ENCODE measurements at places on chromosomes 12 and 14.
A peak's percentile ranks its signal among the peaks of the same experiment; 100 is the strongest.

DNA sequence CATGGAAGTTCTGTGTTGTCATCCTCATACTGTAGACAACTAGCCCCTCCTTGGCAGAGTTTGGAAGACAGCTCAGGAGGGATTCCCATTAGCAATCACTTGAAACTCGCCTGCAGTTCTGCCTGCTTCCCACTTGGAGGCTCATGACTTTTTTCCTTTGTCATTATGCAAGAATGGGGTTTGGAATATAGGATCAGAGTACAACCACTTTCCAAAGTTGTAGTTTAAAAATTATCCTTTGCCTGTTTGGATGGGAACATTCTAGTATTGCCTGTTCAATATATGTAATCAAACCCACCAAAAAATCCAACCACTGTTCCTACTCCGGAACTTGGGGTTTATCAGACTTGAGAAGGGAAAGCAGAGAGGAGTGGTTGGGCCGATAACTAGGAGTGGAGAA is 2.1 kb upstream of the GPD1 start:
- peak; percentile 78 for DNase-seq

DNA sequence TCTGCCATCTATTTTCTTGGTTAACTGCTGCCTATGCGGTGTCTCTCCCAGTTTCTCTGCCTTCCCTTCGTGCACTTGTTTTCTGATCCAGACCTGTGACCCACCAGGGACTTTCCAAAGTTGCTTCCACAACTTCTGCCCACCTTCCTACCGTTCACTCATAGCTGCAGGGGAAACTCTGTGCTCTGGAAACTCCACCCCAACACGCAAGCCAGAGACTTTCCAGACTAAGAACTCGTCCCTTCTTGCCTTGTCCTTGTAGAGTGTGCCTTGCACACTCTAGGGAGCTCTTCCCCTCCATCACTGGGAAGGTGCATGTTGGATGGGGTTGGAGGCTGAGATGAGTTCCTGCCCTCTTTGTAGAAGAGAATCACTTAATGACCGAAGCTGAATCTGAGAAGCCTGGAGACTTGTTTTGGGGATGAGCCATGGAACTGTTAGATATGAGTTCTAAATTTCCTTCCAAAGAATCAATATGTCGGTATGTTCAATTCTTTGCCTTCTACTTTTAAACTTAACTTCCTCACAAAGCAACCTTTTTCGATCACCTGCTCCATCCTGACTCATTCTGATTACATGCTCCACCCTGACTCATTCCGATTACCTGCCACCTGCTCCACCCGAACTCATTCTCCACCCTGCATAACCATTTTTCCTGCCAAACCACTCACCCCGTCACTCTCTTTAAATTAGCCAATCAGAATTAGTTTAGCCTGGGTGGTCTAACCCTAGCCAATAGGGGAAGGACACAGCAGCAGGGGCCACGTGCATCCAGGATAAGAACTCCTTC is 82.1 kb upstream of the CAPRIN2 start:
- DNase-seq, result no peak

GRCh38 chr12:109356577-109356976 is 8.9 kb downstream of the MYO1H start:
- no peak for DNase-seq

DNA sequence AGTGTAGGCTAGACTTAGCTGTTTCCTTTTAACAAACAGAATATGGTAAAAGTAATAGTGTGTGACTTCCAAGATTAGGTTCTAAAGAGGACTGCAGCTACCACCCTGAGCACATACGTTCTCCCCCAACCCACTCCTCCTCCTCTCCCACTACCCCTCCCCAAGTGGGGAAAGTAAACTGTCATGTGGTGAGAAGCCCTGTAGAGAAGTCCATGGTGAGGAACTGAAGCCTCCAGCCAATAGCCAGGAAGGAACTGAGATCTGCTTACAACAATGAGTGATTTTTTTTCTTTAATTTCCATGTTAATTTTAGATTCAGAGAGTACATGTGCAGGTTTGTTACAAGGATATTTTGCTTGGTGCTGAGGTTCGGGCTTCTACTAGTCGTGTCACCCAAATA is 57.0 kb upstream of the EGLN3 start:
- no peak for DNase-seq

GRCh38 chr12:91854725-91855124 is 290.9 kb downstream of the BTG1 start:
- DNase-seq, result no peak

DNA sequence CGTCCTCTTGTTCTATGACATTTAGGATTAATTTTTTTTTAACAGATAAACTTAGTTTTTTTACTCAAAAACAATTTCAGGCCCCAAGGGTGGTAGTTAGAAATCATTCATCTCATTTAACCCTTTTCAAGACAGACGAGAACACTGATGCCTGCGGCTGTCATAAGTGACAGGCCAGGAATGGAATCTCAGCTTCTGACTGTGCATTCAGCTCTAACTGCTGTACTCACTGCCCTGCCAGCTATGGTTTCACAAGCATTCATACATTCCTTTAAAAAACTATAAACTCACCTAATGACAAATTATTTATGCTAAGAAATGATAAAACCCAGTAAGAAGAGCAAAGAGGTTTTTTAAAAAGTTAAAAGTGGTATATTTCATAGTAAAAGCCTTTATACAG is 8.8 kb downstream of the DENND5B start:
- DNase-seq, result peak; percentile 23

GRCh38 chr12:128794661-128795529 is 28.9 kb downstream of the SLC15A4 start:
- no peak for DNase-seq

DNA sequence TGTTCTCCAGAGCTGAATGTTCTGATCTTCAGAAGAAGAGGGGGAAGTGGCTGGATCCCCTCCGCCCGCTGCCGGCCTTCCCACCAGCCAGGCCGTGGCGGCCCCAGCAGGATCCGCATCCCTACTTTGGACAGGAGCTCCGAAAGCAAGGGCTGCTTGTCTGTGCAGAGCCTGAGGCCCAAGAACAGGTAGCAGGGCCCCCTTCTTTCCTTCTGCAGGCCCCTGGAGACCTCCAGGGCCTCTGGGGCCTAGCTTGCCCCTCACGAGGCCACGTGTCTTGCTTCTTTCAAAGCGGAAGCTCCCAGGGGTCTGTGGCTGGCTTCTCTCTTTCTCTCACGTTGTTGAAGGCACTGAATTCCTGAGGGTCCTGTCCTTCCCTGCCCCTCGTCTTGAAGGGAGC is 13.2 kb downstream of the PGF start:
- DNase-seq, result no peak

- no peak for DNase-seq
Observed at GRCh38 chr12:14314801-14315200, 50.7 kb upstream of the ATF7IP start.

DNA sequence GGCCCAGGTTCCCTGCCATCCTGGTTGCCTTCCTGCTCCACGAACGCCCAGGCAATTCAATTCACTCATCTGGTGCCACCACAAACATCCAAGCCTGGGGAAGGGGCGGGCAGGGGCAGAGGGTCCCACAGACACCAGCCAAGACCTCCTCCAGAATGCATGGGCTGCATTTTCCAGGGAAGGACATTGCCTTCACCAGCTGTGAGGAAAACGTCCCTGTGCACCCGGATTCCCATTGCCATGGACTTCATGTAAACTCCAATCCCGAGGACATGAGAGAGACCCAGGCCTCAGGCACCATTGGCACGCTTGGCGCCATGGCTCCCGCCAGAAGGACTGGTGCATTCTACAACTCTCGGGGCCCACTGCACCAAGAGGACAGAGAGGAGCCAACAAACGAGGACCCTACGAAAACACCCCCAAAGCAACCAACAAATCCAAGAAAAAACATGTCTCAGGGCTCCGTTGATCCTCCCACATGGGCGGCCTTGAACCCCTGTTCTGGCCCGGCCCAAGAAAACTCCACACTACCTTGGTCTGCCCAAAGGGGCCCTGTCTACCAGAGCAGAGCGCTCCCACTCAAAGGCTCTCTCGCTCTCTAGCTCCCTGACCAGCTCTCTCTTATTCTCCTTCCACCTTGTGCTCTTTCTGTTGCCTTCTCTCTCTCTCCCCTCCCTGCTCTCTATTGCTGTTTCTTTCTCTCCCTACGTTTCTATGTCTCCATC is 183.9 kb downstream of the ALG10 start:
- no peak for DNase-seq

DNA sequence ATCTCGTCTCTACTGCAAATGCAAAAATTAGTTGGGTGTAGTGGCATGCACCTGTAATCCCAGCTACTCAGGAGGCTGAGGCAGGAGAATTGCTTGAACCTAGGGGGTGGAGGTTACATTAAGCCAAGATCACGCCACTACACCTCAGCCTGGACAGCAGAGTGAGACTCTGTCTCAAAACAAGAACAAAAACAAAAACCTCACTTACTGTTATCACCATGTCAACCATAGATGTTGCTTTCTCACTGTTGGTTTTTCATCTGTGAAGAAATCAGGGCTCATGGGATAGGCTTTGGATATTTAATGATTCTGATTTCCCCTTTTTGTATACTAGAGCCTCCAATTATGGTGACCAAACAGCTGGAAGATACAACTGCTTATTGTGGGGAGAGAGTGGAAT is 49.7 kb upstream of the CHPT1 start:
- no peak for DNase-seq

GRCh38 chr12:57618966-57619433 is 7.8 kb downstream of the ARHGEF25 start:
- no peak for DNase-seq

DNA sequence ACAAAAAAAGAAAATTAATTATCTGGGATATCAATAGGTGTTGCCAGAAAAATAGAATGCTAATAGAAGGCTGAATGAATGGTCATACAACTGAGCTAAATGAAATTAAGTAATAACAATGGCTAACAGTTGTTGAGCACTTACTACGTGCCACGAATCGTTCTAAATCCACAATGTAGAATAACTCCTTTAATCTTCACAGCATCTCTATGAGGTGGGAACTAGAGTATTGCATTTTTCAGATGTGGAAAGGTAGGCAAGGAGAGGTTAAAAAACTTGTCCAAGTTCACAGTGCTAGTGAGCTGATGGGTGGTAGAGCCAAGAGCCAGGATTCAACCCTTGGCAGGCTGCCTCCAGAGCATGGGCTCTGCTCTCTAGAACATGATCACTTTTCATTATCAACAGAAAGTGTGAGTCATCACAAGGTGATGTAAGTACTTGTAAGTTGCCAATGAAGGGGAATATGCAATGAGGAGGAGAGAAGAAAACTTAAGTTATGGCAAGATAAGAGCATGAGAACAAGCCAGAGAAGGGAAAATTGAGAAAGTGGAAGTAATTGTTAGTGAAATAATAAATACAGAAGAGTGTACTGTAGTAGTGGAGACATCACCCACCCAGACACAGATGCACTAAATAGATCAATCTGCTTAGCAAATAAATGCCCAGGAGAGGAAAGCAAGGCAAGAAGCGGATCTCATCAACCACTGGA is 122.1 kb downstream of the PRKD1 start:
- DNase-seq, result peak; percentile 62

- no peak for DNase-seq
Observed at GRCh38 chr12:64682572-64683277, 72.4 kb downstream of the RASSF3 start.

Data from RKO (cell line).